ELF-1 (cell line): ENCODE measurements at places on chromosomes 16 and 17.

- no peak for DNase-seq
Measured at GRCh38 chr17:66335797-66336196, 33.4 kb downstream of the PRKCA start.

GRCh38 chr17:50797135-50797810 is 30.0 kb upstream of the ANKRD40CL start:
- no peak for DNase-seq

GRCh38 chr16:88991813-88992350 is 14.9 kb upstream of the CBFA2T3 start:
- peak; percentile 90 for DNase-seq

- DNase-seq, result peak; percentile 42
Measured at GRCh38 chr17:17112628-17113200, 70.5 kb downstream of the MPRIP start.

- no peak for DNase-seq
Measured at GRCh38 chr16:57946181-57946801, 24.6 kb downstream of the CNGB1 start.
